ENCODE measurements at places on chromosomes 5 and 9.

DNA sequence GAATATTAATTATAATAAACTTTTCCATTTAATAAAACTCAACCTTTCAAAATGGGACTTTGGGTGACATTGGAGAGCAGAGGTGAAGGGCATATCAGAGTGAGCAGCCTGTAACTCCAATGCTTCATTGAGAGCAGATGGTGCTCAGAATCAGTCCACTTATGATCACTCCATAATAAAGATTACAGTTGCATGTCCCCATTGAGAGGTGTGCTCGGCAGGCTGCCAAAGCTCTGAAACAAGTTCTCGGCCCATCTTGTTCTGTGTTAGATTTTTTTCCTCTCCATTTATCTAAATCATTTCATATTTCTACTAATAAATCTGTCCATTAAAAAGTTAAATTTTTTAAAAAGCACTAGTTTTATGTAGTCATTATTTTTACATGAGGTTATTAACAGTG lies 1786.4 kb upstream of the WWC1 start:
- no peak for DNase-seq

DNA sequence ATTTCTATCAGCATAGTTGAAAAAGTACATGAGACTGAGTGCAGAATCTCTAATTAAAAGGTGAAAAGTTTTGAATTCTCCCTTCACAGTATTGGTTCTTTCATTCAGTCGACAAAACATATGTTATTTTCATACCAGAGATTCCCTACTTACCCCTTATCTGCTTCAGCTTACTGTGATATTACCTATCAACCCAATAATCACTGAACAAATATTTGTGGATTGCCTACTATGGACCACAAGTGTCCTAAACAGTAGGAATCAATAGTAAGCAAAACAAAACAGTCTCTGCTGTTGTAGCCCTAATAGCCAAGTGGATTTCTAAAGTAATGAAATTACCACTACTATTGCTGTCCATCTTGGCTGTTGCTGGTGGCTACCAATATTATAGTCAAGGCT lies 11.5 kb downstream of the CCDC152 start:
- DNase-seq = no peak

DNA sequence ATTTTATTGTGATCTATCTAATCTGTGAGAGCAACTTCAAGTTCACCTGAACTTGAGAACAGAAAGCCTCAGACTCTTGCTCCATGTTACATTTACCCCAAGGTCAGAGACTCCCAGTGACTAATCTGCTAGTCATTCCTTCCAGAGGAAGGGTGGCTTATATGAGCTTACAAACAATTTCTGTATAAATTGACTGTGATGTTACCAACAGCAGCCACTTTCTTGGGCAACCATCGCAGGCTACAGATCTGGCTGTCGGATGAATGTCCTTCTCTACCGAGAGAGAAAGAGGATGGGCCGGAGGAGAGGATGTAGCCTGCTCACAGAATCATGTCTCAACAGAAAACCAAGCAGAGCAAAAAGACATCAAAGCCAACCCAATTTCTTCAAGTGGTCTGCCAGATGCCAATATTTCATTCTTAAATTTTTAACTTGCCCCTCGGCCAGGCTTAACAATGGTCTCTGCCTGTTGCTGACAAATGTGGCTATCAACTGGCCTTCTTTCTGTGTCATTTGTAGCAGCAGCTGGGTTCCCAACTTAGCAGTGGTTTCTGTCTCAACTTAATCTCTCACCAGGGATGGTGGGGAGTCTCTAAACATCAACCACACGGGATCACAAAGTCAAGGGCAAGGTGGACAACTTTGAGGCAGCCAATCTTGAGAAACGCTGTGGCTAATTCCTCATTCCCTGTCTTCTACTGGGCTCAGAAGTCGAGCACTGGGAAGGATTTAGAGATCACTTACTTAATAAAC lies 81.3 kb downstream of the RAPGEF1 start:
- no peak for DNase-seq

DNA sequence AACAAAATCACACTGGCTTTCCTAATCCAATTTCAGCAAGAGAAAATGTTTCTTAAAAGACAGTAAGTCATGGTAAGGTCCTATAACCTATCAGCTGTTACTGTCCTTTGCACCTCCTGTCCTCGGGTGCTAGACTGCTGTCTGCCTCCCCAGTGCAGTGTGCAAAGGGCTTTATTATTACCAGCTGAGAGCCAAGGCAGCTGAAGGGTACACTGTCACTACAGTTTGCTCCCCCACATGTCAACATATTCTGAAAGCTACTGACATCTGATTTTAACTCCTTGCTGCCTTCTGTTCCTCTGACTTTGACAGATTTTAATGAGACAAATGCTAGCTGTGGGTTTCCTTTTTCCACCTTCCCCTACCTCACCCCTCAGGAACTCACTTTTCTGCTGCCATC lies 389.4 kb upstream of the SLC24A2 start:
- no peak for DNase-seq

DNA sequence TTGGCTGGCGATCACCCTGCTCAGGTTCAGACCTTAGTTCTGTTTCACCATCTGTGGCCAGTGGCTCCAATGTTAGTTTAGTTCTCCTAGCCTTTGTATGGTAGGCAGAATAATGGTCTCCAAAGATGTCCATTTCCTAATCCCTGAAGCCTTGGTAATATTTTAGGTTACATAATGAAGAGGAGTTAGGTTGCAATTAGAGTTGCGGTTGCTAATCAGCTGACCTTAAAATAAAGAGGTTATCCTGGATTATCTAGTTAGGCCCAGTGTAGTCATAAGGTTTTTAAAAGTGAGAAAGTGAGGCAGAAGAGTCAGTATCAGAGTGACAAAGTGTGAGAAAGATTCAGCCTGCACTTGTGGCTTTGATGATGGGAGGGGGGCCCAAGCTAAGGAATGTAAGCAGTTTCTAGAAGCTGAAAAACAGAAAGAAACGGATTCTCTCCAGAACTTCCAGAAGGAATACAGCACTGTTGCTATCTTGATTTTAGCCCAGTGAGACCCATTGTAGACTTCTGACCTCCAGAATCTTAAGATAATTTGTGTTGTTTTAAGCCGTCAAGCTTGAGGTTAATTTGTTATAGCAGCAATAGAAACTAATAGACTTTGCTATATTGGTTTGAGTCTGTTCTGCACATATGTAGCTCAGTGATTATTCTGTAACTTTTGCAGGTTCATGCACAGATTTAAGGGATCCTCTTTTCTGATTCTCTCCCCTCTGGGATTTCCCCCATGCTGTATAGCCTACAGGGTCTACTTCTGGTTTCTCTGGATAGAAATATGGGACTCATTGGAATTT lies 21.6 kb downstream of the LNPEP start:
- DNase-seq = no peak

DNA sequence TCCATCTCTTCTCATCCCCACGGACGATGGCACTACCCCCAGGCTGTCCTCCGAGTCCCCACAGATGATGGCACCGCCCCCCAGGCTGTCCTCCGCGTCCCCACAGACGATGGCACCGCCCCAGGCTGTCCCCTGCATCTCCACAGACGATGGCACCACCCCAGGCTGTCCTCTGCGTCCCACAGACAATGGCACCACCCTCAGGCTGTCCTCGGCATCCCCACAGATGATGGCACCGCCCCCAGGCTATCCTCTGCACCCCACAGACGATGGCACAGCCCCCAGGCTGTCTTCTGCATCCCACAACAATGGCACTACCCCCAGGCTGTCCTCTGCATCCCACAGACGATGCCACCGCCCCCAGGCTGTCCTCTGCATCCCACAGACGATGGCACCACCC lies 57.4 kb upstream of the PTCH1 start:
- no peak for DNase-seq

- DNase-seq = no peak
These were observed 280.2 kb downstream of the CDK5RAP2 start for GRCh38 chr9:120299785-120300184.

- DNase-seq = no peak
These were observed 18.7 kb downstream of the ADAMTSL1 start for GRCh38 chr9:18492612-18493011.

DNA sequence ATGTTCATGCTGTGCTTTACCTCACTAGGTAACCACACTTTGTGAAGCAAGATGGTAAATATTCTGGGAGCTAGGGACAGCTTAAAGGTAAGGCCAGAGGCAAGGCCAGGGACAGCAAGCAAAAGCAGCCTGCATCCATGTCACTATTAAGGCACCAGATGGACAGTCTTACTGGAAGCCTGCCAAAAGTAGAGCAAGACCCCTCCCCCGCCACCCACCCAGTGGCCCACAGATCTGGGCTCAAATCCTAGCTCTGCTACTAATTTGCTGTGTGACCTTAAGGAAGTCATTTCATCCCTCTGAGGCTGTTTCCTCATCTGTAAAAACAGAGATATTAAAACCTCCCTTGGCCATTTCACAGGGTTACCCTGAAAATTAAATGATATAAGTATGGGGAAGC lies 13.2 kb upstream of the ERMP1 start:
- DNase-seq = no peak

GRCh38 chr9:127518091-127518856 lies 67.0 kb downstream of the LRSAM1 start:
- DNase-seq = no peak

- no peak for DNase-seq
These were observed 56.2 kb downstream of the GLRA1 start for GRCh38 chr5:151868451-151868850.
